ENCODE measurements at places on chromosomes 12 and 14.

GRCh38 chr12:31312431-31312830, 13.5 kb downstream of the SINHCAF start:
- no peak overlapping the region for H3K27ac ChIP-seq
- no peaks in the 10 kb centered on the region for H3K36me3 ChIP-seq
- peaks cover 6% of the 10 kb centered on the region for H3K4me1 ChIP-seq
- H3K4me3 ChIP-seq, result no peak overlapping the region
- no peaks in the 10 kb centered on the region for H3K27me3 ChIP-seq
- no peak for DNase-seq

DNA sequence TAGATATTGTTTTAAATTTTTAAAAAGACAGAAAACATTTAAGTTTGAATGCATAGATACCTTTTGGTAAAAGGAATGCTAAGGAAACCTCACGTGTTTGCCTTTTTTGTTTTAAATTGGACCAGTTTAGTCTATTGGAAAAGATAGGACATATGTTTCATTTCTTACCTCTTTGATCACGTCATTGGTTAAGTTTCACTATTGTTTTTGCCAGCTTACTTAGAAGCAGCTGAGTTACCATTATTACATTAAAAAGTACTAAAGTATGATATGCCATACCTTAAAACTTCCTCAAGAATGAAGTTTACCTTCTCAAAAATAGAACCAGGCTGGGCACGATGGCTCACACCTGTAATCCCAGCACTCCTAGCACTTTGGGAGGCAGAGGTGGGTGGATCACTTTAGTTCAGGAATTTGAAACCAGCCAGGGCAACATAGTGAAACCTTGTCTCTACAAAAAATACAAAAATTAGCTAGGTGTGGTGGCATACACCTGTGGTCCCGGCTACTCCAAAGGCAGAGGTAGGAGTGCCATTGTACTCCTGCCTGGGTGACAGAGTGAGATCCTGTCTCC, 54.4 kb downstream of the SRGAP1 start:
- peaks cover 9% of the 10 kb centered on the region for H3K4me1 ChIP-seq
- no peak overlapping the region for H3K4me3 ChIP-seq
- DNase-seq, result no peak
- H3K27ac ChIP-seq, result no peak overlapping the region
- no peaks in the 10 kb centered on the region for H3K36me3 ChIP-seq

DNA sequence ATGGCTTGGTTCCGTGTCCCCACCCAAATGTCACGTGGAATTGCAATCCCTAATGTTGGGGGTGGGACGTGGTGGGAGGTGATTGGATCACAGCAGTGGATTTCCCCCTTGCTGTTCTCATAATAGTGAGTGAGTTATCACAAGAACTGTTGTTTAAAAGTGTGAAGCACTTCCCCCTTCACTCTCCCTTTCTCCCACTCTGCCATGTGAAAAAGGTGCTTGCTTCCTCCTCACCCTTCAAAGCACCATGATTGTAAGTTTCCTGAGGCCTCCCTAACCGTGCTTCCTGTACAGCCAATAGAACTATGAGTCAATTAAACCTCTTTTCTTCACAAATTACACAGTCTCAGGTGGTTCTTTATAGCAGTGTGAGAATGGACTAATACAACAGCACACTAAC, 5.3 kb upstream of the CEP128 start:
- no peak overlapping the region for H3K4me3 ChIP-seq
- no peaks in the 10 kb centered on the region for H3K4me1 ChIP-seq
- no peaks in the 10 kb centered on the region for H3K27me3 ChIP-seq
- DNase-seq, result no peak
- H3K27ac ChIP-seq, result no peak overlapping the region

DNA sequence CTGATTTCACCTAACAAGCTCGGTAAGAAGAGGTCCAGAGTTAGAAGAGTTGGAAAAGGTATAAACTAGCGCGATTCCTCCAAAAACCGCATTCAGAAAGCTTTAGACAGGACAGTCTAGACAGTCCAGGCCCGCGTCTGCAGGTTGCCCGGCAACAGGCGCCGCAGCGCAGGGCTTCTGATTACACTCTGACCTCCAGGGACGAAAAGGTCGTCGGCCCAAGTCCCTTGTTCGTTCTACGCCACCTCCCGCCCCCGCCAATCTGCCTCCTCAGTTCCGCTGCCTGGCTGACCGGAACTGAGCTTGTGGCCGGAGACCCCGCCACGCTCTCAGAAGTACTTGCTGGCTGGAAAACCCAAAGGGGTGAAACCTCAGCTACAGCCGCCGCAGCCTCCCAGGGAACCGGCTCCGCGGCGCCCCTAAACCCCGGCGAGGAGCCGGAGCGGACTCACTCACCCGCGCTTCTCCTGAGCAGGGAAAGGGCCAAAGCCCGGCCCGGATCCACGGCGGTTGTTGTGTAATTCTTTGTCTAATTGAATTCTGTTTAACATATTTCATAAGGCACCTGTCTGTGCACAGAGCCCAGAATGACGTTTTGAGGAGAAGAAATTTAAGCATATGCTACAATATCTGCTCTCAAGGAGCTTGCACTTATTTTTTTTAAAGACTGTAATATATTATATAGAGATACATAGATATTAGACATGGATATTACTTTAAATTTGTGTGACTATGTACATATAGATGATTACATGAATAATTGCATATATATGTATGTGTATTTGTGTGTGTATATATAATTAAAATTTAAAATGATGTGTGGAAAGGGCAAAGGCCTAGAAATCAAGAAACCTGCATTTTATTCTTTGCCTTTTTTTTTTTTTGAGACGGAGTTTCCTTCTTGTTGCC, at the start of gene CAPS2:
Gene CAPS2, minus strand, starts transcription at position 407 of the 909 bp plus-strand sequence. CDS start 3,826 bp downstream, outside the sequence.
- peaks cover 10% of the 10 kb centered on the region for H3K4me1 ChIP-seq
- no peaks in the 10 kb centered on the region for H3K36me3 ChIP-seq
- DNase-seq, result peak; percentile 52
- peak within 1 kb of the TSS; percentile 49 for H3K27ac ChIP-seq

GRCh38 chr12:4118017-4118510, 155.5 kb upstream of the CCND2 start:
- H3K27ac ChIP-seq, result no peak overlapping the region
- H3K4me3 ChIP-seq, result no peak overlapping the region
- H3K27me3 ChIP-seq, result no peaks in the 10 kb centered on the region
- H3K4me1 ChIP-seq, result no peaks in the 10 kb centered on the region
- no peaks in the 10 kb centered on the region for H3K36me3 ChIP-seq
- peak; percentile 53 for DNase-seq

DNA sequence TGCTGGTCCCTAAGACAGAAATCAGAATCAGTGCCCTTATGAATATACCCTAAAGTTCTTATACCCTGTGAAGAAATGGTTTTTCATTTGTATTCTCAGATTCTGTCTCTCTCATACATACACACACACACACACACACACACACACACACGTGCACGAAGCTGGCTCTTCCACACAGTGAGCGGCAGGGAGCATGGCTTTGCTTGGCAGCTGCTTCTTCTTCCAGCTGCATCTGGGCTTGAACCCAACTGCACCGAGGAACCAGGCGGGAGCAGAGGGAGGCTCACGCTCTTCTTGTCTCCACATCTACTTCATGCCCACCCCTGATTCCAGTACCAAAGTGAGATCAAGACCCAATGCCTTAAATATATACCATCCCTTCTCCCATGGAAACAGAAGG, 19.4 kb downstream of the GRIN2B start:
- no peaks in the 10 kb centered on the region for H3K27me3 ChIP-seq
- no peak overlapping the region for H3K27ac ChIP-seq
- no peaks in the 10 kb centered on the region for H3K36me3 ChIP-seq
- H3K4me3 ChIP-seq, result no peak overlapping the region

GRCh38 chr12:104736307-104736706, 221.8 kb downstream of the SLC41A2 start:
- DNase-seq, result no peak
- H3K27me3 ChIP-seq, result no peaks in the 10 kb centered on the region
- H3K4me1 ChIP-seq, result peaks cover 4% of the 10 kb centered on the region
- H3K36me3 ChIP-seq, result no peaks in the 10 kb centered on the region

DNA sequence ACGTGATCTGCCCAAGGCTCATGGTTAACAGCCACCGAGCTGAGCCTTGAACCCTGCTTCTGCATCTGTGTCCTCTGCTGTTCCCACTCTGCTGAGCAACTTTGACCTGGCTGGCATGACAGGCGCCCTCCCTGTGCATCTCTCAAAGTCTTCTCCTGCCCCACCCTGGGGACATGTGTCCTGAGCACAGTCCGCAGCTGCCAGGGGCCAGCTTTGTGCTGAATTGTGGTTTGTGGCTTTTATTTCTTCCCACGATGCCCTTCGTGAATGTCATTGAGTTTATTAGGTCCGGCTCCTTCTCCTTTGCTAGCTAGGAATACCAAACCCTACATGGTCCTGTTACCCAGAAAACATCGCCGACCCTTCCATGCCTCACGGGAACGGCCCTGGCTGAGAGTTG, 161.0 kb downstream of the TSPAN9 start:
- no peak for DNase-seq
- H3K4me1 ChIP-seq, result peaks cover 13% of the 10 kb centered on the region
- no peaks in the 10 kb centered on the region for H3K36me3 ChIP-seq
- H3K4me3 ChIP-seq, result no peak overlapping the region
- no peaks in the 10 kb centered on the region for H3K27me3 ChIP-seq

All from tibial nerve (tissue), 4 donors.